ENCODE measurements at places on chromosomes 2 and 18.

DNA sequence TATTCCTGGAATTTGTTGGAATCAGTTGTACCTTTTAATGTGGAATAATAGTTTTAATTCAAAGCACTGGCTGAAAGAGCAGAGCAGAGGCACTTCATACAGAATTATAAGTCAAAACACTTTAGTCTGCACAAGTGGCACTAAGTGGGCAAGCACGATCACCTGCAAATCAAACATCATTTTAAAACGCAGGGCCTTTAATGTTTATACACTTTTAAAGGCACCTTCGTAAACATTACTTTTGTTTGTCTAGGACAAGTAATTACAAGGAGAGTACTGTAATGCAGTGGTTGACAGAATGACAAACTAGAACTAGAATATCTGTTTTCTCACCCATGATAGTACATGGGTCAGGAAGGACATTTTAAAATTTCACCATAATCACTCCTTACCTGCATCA, 36.4 kb downstream of the LANCL1 start:
- DNase-seq, result no peak

- no peak for DNase-seq
Observed at GRCh38 chr2:58401936-58402335, 160.8 kb upstream of the FANCL start.

GRCh38 chr18:12839057-12839525, 44.9 kb downstream of the PTPN2 start:
- DNase-seq, result no peak

- DNase-seq, result no peak
Observed at GRCh38 chr18:30093376-30093775, 949.2 kb downstream of the DSC3 start.

- no peak for DNase-seq
Observed at GRCh38 chr2:202038471-202039277, 5.0 kb downstream of the FZD7 start.

DNA sequence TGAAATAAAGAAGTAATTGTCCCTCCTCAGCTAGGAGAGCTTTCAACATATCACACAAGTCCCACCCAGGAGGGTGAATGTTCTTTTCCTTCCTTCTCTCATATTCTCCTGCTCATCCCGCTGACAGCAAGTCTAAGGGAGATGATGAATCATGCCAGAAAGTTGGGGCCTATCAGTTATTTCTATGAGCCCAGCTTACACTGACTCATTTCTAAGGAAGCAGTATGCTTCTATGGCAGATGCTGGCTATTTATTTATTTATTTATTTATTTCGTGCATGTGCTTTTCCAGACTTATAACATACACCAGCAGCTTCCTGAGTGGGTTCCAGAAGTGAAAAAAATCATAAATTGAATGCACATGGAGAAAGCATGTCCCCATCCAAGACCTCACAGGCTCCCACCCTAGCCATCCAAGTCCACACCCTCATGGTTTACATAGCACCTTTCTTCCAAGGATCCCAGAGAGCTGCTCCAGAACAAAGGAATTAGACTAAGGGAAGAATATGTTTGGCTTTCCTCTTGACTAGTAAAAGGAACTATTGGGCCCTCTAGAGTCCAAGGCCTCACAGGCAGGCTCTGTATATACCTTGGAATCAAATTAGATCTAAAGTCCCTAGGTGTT, 1074.2 kb upstream of the ZEB2 start:
- no peak for DNase-seq

DNA sequence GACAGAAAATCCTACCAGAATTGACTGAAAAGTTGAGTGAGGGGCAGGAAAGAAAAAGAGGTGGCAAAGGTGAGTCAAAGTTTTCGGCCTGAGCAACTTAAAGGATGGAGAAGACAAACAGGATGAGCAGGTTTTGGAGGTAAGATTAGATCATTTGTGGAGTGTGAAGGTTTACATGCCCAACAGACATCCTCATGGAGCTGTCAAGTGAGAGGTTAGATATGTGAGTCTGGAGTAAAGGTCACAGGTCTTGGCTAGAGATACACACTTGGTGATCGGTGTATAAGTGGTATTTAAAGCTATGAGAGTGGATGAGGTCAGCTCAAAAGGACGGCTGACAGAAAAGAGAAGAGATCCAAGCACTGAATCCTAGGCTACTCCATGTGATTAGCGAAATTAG, 11.1 kb upstream of the MYL12A start:
- no peak for DNase-seq

DNA sequence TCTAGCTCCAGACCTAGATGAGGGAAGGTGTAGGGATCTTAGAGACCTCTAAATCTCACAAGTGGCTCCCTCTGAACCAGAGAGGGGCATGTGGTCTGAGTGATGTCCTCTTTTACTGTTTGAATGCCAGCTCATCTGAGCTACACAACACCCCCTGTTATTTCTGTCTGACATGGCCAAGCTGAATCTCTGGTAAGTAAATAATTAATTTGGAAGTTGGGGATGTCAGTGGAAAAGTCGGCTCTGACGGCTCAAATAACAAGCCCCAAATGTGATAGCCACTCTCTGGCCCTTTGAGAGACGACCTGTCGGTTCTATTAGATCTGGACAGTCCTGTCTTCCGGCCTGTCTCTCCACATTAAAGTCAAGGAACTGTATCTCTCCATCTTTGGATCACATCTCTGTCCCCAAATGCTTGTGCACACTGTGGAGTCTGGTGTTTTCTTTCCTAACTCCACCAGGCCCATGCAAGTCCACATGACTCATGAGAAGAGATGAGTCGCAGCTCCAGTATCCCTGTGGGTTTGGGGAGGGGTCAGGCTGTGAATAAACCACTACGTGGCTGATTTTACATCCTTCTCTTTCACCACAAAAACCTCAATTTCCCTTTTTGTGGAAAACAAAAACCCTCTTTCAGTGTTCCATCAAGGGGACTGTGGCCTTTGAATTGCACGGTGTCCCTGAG, 52.5 kb downstream of the SETBP1 start:
- no peak for DNase-seq

DNA sequence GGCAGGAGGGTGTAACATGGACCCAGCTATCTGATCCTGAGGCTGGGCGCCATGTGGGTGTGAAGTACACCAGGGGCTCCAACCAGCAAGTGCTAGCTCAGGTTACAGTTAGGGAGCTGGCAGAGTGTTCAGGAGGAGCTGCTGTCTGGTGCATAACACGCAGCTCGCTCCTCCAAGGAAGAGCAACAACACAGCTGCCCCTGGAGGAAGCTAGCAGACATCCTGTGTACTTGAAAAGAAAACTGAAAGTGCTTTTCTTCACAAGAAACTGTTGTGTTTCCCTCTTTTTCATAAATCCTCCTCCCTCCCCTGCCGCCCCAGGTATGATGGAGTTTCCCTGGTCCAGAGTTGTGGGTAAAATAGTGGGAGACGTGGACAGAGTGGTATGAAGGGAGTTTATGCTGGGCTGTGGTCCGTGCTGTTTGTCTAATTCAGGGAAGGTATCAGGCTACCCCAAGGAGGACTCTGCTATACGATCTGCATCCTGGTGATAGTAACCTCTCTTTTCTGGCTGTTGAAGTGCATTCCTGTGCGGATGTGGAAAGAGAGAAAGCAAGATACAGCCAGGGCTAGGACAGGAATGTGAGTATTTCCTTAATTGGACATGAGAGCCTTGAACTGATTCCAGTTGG, 6.1 kb upstream of the LBH start:
- no peak for DNase-seq

GRCh38 chr2:64400733-64401528, 53.0 kb upstream of the LGALSL start:
- no peak for DNase-seq

DNA sequence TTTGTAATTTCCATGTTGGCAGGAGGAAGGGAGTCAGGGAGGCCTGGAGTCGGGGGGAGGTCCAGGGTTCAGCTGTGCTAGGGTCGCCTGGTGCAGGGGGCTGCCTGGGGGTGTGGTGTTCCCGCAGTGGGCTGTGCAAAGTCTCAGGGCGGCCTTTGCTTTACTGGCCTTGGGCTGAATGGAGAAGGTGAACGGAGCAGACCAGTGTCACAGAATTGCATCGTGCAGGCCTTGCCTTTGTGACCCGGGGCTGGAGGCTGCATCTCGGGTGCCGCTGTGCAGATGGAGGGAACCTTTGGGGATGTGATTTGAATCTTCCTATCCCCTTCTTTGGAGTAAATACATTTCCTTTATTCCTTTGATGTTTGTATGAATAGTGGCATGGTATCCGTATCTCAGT, 8.8 kb downstream of the SNTG2 start:
- no peak for DNase-seq

DNA sequence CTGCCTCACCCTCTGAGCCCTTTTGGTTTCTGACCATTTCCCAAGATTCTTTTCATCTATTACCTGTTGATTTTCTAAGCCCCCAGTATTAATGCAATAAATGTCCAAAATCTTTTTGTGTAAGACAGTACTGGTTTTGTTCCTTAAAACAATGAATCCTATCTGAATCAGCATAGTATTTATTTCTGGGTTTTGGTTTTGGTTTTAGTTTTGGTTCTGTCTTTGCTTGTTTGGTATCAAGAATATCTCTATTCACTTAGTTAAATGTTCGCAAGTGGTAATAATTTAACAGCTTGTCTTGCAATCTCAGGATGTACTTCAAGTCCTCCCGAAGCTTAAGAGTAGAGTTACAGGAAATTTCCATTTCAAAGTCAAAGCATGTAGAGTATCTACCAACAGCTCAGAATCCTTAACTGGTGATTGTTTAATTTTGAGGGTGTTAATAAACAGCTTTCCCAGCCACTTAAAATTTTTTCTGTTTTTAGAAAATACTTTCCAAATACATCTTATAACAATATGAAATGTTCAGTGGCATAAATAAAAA, 67.7 kb upstream of the NEDD4L start:
- DNase-seq, result no peak

GRCh38 chr2:205772983-205773382, 90.7 kb downstream of the NRP2 start:
- no peak for DNase-seq

GRCh38 chr2:207926133-207926988, 99.0 kb downstream of the PLEKHM3 start:
- no peak for DNase-seq

DNA sequence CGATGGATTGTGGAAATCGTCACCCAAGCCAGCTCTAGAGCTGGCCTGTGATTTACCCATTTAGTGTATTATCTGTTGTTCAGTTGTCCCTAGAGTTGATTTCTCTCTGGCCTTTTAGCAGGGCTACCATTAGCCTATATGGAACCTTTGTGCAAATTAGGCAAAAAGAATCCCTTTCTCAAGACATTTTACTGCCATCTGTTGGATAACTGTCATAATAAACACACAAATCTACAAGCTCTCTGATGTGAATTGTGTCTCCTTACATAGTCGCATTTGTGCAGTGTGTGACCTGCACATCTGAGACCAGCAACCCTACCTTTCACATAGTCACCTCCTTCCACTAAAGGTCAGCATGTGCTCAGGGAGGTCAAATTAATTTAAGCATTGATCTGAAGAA, 34.0 kb downstream of the LOXHD1 start:
- no peak for DNase-seq

GRCh38 chr18:12034241-12035100, 53.2 kb downstream of the IMPA2 start:
- no peak for DNase-seq

DNA sequence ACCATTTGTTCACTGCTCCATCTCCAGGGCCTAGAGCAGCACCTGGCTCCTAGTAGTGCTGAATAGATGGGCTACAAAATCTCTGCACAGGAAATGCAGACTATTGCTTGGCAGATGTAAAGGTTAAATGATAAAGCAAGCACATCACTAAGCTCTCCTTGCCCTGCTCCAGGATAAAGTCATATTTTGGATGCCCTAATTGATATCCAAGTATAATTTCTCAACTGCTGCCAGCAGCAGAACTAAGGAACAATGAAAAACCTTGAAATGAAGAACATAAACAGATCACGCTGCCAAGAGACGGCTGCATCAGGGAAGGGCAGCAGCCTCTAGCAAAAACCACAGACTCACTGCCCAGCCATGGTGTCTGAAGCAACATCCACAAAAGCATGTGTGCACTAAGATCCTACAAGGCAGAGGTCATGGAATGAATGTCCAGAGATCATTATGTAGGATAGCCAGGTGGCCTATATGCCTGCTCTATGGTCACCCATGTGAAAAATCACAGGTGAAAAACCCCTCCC, 134.7 kb downstream of the TMEM163 start:
- no peak for DNase-seq

GRCh38 chr2:5410991-5411700, 281.0 kb upstream of the SOX11 start:
- no peak for DNase-seq

DNA sequence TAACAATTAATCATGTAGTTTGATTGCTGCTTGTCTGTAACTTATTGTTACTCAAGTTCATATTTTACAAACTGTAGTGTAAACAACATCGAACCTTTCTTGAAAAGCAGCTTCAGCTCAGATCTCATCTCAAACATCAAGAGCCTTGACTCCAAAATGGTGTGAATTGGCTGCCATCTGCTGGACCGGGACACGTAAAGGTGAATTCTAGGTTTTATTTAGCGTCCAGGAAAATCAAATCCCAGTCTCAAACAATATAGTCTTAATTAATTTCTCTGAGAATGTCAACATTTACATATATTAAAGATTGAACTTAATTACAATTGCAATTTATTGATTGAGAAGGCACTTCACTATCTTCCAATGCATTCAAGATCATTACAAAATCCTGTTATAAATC, 453.0 kb downstream of the GALR1 start:
- DNase-seq, result no peak

DNA sequence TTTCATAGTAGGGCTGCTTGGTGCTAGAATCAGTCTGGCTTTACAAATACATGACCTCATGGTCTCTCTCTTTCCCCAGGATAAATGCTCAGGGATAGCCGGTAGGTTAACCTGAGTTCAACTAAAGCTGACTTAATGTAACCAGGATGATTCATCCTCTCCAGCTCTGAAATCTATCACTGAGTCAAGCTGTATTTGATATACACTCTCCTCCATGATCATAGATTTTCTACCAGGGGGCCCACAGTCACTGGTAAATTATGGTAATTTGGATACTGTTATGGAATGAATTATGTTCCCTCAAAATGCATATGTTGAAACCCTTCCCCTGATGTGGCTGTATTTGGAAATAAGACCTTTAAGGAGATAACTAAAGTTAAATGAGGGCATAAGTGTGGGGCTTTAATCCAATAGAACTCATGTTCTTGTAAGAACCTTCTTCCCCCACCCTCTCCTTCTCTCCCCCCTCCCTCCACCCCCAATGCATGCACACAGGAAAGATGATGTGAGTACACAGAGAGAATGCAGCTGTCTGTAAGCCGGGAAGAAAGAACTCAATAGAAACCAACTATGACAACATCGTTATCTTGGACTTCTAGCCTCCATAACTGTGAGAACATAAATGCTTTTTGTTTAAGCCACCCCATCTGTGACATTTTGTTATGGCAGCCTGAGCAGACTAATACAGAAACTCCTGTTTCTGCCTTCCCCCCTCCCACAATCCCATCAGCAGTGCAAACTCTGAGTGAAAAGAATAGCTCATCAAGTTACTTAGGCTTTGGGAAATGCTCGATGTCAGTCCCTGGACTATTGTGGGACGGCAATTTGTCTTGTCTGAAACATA, 134.9 kb upstream of the KYNU start:
- no peak for DNase-seq

GRCh38 chr2:119218478-119219064, 5.1 kb upstream of the STEAP3 start:
- no peak for DNase-seq
